ENCODE measurements at places on chromosomes 4 and X.

DNA sequence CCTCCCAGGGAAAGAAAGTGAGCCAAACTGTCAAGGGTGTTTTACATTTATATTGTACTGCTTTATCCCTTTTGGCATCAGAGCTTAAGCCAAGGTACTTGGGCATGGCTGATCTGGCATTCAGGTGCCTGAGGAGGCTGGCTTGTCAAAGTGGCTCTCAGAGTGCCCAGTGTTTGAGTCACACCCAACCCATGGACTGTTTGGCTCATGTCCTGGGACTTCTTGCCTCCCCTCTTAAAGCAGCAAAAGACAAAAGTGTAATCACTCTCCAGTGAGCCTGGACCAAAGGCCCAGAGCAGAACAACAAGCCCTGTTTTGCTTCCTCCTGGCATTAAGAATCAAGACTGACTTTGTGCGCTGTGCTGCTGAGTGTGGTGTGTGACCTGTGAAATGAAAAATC is 311.7 kb upstream of the TAPT1 start:
- DNase-seq: no peak

DNA sequence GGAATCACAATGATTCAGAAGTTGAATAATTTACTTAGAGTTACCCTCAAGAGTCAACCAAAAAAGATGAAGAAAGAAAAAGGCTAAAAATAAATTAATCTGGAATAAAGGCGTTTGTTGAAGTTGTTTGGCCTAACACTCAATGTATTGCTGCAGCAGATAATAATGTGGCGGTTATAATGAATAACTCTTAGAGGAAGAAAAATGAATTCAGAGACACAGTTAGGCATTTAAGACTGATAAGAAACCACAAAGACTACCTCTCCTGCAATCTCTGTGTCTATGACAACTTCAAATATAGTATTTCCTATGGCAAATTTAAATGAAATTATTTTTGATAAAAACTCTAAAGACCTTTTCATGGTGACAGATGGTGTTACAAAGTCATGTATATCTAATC is 1369.1 kb upstream of the AGA start:
- DNase-seq: no peak

DNA sequence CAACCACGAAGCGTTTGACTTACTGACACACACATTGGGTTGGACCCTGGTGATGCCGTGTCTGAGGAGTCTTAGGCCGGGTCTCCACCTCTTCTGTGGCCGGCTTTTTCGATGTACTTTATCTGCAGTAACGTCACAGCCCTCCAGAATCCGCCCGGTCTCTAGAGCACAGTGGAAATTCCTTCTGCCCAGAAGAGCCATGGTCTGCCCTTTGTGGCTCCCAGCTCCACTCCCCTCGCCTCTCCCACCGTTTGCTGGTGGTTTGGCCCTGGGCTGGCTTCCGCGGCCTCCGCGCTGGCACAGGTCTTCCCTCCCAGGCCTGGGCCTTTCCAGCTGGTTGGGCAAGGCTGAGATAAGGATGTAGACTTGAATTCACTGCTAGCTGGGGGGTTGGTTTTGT is 4.3 kb downstream of the MAEA start:
- no peak for DNase-seq

DNA sequence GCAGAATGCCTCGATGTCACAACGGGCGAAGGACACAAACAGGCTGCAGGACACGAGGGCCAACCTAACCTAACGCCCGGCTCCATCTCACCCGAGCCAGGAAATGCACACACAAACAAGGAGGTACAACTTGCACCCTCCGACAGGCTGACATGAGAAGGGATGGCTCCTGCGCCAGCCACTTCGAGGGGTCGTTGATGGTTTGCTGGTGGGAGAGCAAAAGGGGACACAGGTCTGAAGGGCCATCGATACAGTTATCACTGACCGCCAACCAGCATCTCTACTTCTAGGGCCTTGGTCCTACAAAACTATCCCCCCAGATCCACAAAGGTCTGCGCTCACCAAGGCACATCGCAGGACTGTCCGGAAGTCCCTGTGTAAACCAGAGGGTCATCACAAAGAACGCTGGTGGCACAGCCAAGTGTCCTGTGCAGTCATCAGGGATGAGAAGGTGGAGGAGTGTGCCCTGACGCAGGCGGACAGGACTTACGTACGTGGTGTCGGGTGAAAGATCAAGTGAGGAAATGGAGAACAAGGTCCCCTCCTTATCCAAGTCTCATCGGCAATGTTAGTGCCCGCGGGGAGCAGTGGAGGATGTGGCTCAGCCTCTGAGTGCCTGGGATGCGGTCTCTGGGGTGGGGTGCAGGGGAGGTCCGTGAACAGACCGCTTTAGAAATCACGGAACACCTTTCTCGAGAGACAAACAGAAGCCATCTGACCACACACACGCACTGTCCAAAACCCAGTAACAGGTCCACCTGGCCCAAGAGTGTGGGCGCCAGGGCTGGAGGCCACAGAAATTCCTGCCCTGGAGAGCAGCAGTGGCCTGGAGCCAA is 7.0 kb downstream of the MXD4 start:
- DNase-seq: no peak

DNA sequence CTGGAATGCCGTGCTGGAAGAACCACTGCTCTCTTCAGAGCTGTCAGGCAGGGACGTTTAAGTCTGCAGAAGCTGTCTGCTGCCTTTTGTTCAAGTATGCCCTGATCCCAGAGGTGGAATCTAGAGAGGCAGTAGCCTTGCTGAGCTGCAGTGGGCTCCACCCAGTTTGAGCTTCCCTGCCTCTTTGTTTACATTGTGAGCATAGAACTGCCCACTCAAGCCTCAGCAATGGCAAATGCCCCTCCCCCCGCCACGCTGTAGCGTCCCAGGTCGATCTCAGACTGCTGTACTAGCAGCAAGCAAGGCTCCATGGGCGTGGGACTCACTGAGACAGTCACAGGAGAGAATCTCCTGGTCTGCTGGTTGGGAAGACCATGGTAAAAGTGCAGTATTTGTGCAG is 34.8 kb upstream of the MUC7 start:
- DNase-seq: peak; percentile 11

DNA sequence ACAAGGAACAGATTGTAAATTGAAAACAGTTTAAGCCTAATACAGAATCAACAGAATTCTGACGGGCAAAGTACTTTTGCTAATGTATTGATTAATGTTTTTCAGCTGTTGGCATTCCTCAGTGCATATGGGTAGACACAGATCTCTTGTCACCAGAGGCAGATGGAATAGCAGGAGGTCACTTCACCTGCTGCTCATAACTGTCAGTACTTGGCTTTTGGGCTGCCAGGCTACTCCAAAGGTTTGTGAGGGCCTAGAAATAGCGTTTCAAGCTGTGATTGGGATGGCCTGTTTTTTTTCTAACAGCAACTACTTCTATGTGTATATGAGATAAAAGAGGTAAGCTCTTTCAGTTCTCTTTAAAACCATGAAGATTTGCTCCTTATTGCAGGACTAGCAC is 307.5 kb upstream of the ANXA10 start:
- no peak for DNase-seq

- DNase-seq: no peak
Observed at GRCh38 chr4:125750828-125751466, 436.2 kb downstream of the FAT4 start.

DNA sequence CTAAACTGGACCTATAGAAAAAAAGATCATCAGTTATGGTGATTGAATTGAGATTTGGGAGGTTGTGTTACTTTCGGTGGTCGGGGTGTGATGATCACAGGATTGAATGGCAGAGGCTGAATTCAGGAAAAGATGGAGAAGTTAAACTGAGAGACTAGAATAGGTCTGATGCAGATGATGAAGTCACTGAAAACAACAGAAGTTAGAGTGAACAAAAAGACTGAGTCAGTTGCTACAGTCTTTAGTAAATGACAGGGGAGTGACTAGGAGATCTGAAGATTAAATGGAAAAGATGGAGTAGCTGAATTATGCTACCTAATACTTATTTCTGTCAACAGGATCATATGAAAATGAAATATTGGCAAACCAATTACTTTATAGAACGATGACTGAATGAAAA is 163.2 kb downstream of the RPA4 start:
- no peak for DNase-seq

- DNase-seq: no peak
Observed at GRCh38 chr4:24040811-24041210, 151.0 kb upstream of the PPARGC1A start.
